Hematopoietic multipotent progenitor cell (in vitro differentiated cells): ENCODE measurements at places on chromosomes 16 and 17.

DNA sequence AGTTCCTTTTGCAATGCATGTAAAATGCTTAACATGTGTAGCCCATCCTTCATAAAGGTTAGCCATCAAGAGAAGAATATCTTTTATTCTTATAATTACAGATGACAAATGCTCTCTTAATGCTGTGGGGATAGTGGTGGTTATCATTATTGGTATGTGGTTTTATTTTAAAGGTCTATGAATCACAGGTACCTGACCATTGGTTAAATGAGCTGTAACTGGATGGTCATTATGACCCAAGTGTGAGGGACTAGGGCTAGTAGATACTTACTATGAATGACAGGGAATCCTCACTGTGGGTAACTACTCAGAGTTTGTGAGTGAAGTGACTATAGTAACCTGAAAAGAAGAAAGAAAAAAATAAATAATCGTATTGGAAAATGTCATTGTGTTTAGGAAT lies 78.8 kb downstream of the CDRT15 start:
- DNase-seq: no peak

DNA sequence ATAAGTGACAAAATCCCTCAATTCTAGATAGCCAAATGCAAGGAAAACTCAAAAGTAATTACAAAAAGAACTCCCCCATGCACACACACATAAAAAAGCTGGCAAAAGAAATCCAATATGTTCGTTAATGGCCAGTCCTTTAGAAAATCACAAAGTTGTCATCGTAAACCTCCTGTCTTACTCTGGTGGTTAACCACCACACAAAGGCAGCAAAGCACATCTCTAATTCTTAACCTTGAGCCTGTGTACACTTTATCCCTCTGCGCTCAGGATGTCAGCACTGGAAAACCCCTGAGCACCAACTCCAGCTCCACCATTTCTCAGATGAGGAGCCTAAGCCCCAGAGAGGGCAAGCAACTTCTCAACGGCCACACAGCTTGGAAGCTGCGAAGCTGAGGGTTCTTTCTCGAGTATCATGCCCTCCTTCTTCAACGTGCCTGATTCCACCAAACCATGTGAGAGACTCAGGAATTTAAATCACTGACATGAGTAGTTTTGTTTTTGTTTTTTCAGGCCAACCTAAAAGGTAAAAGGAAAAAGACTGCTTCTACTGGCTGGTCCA lies 72.5 kb downstream of the C16orf95 start:
- no peak for DNase-seq

- peak; percentile 66 for DNase-seq
Measured at GRCh38 chr17:58344791-58345157, 7.2 kb downstream of the SUPT4H1 start.

DNA sequence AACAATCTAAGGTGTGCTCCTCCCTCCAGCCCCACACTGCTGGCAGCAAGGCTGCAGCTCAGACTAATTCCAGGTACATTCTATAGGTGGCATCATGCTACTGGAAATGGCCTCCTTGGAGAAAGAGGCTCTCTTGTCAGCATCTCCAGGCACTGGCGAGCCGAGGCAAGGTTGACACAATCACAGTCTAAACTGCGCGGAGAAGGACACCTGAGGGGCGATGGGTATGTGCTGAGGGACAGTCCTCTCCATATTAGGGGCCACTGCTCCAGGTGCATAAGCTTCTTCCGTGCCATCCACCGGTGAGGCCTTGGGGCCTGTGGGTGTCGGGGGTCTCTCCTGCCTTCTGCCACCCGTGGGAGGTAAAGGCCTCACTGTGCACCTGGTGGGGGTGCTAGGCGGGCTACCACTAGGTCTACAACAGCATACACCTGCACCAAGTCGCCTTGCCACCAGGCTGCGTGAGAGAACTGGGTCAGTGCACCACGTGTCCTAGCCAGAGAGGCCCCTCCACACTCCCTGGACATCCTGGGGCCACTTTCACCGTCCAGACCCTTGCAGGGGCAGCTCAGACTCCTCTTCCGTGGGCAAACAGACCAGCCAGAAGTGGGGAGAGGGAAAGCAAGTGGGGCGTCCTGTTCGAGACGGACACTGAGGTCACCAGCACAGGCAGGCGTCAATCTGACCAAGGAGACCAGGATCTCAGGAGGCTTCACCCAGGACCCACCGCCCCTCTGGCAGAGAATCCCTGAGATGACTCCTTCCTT lies 12.1 kb upstream of the CBX8 start:
- peak; percentile 50 for DNase-seq

DNA sequence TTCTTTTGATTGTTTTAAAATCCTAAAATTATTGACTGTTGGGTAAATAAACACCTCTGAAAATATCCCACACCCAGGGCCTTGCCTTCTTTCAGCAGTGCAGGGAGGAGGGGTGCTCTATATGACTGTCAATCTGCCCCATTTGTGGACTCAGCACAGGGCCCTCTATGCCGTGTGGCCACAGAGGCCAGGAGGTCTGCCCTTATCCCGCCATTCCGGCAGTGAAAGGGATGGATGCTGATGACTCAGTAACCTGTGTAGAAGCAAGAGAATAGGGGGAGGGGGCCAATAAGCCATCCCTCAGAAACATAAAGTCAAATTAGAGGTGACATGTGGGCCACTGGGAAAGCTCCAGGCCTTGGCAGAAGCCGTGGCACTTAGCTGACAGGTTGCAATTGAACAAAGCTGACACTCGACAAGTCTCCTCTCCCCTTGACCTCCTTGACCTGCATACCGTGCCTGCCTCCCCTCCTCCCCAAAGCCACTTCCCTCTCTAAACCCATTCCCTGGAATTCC lies 281.4 kb upstream of the DYNLRB2 start:
- no peak for DNase-seq
